ENCODE measurements at places on chromosomes 16 and 17. TPM values are rescaled to one million over a fixed set of nuclear protein-coding genes. Genes with fewer than 3 reads are reported as not detected.

The IL17C gene
- not detected for total RNA-seq

The PLA2G10 gene
- not detected for total RNA-seq

The BMERB1 gene
- total RNA-seq = 3.9 TPM

The TMEM95 gene
- not detected for total RNA-seq

DNA sequence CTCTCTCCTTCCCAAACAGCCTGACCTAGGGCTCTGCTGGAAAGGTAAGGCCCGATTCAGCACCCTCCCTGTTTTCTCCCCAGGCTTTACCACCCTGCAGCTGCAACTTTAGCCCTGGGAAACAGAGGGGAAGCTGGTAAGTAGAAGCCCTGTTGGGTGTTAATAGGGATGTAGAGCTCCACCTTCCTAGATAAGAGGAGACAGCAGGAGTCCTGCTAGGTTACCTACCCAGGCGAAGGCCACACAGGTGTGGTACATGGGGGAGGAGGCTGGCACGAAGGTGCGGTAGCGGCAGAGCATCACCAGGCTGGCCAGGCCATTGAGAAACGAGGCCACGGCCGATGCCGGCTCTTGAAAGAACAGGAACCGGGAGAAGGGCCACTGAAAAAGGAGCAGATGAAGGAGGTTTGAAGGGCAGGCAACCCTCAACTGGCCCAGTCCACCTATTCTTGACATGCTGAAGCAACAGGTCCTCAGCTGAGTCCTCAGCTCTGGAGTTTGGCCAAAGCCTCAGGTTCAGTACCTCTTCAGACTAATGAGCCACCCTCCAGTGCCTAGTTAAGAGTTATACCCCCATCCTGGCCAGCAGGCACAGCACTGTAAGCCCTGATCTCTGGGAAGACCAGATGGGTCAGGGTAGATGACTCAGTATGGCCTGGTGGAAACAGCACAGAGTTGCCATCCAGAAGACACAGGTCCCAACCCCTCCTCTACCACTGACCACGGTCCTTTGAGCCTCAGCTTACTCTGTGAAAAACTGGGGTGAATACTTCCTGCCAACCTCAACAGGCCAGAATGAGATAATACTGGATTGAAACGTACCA lies 3.3 kb downstream of the PGAP3 start:
- no peak for DNase-seq

DNA sequence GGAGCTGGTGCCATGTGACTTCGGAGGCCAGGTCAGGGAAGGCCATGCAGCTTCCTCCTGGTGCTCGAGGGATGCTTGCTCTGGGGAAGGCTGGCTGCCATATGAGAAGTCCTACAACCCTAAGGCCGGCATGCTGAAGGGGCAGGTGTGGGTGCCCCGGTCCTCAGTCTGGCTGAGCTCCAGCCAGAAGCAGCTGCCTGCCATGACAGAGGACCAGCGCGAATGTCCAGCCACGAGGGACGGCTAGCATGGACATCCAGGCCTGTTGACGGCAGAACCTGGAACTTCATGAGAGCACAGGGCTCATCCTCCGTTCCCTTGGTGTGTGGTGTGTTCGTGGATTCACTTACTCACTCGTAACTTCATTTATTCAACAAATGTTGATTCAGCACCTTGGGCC lies 140.6 kb downstream of the IRF8 start:
- DNase-seq = no peak

DNA sequence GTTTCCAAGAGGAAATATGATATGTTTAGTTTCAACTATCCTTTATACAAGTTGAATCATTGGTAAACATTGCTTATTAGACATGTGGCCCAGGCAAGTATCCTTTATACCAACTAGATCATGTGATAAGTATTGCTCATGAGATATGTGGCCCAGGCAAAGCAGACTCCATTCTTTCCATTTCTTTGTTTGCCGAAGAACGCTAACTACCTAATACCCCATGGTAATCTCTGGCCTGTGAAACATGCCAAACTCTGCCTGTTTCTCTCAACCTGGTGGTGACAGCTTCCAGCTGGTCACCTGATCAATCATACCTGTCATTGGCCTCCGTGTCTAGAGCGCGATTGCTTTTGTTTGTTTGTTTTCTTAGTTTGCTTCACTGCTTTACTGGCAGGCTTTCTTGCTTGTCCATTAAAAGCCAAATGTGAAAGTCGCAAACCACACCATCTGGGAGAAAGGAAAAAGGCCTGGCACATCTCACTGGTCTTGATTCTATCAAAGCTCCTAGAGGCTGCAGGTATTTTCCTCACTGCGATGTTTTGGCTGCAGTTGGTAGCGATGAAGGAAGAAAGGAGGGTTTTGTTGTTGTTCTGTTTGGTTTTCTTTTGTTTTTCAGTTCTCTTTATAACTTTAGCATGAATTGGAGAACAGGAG lies 686.2 kb downstream of the KCNJ2 start:
- DNase-seq = no peak

- DNase-seq = no peak
Observed at GRCh38 chr16:11384184-11384955, 39.1 kb downstream of the RMI2 start.

GRCh38 chr17:50844117-50844700 lies 8.8 kb downstream of the WFIKKN2 start:
- no peak for DNase-seq
